ENCODE measurements at places on chromosomes 5 and 9.
A peak's percentile ranks its signal among the peaks of the same experiment; 100 is the strongest.

- DNase-seq: no peak
Observed at GRCh38 chr5:60490597-60491166, 209.3 kb downstream of the DEPDC1B start.

DNA sequence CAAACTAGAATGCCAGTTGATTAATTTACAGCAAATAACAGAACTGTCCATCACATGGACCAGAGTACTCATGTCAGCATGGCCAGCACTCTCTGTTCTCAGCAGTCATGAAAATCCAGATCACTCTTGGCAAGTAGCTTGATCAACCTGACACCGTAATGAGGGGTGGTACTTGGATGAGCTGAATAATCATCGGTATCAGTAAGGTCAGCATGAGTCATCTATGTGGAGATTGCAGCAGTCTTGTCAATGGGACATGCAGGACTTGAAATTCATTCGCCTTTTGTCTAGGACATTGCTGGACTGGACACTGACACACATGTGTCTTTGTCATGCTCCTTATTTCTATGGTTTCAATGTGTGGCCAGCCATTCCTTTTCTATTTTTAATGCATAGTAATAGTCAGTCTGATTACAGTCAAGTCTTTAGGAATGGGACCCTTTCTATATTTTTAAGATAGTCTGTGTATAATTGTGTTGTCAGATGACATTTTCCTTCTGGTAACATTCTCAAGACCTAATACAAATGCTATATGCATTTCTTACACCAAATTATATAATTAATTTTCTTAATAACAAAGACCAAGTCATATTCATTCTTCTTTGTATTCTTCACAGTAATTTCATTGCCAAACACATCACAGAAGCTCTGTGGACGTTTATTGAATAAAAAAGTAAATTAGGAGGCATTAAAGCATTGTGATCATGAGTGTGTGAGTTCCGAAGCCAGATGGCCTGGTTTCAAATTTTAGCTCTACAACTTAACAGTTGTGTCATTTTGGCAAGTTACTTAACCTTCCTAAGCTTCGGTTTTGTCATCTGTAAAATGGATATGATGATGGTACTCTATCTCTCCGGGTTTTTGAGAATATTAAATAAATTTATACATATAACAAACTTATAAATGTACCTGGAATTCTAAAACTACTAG, 57.4 kb downstream of the ADAMTSL1 start:
- DNase-seq: no peak

- DNase-seq: peak; percentile 58
Observed at GRCh38 chr5:87300744-87301143, 33.1 kb downstream of the RASA1 start.

DNA sequence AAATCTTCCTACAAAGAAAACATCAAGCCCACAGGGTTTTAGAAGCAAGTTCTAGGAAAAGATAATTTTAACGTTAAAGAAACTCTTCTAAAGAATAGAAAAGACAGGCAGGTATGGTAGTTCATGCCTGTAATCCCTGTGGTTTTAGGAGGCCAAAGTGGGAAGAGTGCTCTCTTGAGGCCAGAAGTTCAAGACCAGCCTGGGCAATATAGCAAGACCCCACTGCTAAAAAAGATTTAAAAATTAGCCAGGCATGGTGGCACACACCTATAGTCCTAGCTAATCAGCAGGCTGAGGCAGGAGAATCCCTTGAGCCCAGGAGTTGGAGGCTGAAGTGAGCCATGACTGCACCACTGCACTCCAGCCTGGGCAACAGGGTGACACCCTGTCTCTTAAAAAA, 193.3 kb downstream of the MLLT3 start:
- DNase-seq: no peak

DNA sequence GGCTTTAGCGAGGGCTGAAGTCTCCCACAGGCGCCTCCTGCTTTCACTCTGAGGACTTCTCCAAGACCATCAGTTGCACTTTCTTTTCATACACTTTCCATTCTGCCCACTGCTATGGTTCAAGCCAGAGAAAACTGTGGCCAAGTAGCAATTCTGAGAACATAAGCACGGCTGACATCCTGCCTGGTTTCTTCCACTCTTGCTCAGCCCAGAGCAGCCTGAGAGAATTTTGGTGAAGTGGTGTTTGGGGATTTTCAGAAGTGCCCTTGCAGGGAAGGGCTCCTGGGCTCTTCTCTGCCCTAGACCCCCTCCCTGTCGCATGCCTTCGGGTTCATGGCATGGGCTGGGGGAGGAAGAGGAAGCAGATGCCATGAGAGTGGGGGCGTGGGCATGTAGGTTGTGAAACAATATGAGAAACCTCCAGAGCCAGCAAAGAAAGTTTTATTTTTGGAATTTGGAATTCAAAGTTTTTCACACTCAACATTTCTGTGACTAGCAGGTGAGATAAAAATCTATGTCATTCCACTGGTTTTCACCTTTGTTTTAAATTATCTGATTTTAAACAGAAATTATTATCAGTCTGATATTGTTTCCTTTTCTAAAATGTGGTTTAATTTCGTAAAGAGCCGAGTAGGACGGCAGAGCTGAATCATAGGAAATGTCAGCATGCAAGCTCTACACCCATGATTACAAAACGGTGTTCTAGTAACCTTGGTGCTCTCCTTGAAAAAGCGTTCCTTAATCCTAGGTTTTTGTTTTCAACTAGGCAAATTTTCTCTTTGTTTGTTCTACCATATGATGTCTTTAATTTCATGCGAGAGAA, 27.8 kb upstream of the TNFSF8 start:
- DNase-seq: peak; percentile 62

- DNase-seq: no peak
Observed at GRCh38 chr5:125034331-125034730, 287.9 kb upstream of the ZNF608 start.

DNA sequence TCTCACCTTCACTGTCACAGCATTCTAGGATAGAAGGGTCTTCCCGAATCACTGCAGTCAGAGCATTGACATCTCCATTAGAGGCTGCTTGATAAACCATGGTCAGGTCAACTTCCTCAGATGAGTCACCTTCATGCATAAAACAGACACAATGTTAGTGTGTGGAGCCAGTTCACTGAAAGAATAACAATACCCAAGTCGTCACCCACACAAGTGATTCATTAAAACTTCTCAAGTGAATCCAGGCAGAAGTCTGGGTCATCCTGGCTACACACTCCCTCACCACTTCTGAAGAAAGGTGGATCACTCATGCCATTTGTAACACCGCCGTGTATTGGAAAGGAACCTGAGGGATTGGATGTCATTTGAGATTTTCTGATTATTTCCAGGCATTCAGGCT, 49.6 kb downstream of the ANKRD55 start:
- DNase-seq: no peak

GRCh38 chr9:109118808-109119438, 824 bp downstream of the TMEM245 start:
- DNase-seq: no peak

GRCh38 chr5:44632344-44632743, 176.4 kb upstream of the MRPS30 start:
- no peak for DNase-seq

- no peak for DNase-seq
Observed at GRCh38 chr5:94021246-94021645, 279.8 kb upstream of the POU5F2 start.

- no peak for DNase-seq
Observed at GRCh38 chr5:72749362-72749997, 67.0 kb upstream of the TNPO1 start.

GRCh38 chr9:121289026-121289771, 21.2 kb downstream of the GSN start:
- no peak for DNase-seq

GRCh38 chr9:36928670-36929349, 105.3 kb downstream of the PAX5 start:
- peak; percentile 75 for DNase-seq

DNA sequence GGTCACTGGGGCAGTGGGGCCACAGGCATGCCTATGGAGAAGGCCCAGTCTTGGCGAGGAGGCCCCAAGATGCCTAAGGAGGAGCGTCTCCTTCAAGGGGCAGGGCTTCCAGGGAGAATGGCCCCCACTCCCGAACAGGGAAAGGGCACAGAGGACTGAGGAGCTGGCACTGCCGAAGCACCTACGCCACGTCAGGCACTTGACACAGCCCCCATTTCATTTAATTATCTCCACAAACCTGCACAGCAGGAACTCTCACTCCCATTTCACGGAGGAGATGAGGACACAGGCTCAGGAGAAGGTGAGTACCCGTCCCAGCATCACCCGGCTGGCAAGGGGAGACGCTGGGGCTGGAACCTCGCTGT, 26.0 kb downstream of the EGR1 start:
- no peak for DNase-seq

- no peak for DNase-seq
Observed at GRCh38 chr5:71482132-71482531, 26.7 kb downstream of the BDP1 start.

DNA sequence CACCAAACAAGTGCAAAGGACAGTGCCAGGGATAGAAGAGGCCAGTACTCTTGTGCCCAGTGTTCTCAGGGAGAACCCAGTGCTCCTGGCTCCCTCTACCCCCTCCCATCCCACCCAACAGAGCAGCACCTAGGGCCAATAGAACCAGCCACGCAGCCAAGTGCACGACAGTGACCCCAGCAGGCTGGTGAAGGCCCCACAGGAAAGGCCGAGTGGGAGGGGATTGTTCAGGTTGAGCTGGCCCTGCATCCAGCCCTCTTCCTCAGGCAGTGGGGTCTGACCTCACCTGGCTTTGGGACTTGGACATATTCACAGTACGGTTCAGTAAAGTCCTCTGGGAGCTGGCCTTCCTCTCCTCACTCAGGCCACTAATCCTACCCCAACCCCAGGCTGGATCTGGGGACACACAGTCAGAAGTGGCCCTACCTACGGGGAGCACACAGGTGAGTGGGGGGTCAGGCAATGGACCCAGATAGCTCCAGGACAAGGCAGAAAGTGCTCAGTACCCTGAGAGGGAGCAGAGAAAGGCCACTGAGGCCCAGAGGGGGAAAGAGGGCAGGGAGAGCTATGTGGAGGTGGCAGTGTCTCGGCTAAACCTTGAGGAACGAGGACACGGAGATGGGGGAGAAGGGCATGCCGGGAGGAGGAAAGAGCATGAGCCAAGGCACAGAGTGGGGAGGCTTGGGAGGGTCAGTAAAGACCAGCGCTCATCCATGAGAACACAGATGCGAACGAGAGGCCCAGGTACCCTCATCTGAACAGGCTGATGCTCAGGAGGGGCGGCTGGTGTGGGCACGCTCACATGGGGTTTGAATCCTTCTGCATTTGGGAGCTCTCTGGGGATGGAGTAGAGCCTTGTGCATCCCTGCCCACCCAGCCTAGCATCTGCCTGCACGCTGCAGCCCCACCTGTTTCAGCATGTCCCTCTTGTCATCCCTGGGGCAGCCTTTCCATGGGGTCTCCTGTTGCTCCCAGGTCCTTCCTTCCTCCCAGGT, 25.6 kb downstream of the POLR1E start:
- no peak for DNase-seq

- DNase-seq: no peak
Observed at GRCh38 chr9:16386007-16386826, 484.3 kb downstream of the BNC2 start.

DNA sequence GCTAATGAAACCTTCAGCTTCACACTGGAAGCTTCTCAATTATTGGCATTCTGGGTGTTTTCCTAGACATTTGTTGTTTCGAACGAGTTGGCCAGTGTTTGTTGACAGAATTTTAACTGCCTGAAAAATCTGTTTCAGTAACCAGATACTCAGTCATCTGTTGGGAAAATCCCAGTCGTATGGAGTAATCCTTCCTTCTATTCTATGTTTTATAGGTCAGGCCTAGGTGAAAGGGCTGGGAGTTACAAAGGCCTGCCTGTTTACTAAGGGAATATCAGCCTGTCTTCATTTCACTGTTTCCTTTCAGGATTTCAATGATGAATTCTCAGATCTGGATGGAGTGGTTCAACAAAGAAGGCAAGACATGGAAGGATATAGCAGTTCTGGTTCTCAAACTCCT, 59.9 kb downstream of the GRAMD2B start:
- DNase-seq: no peak

GRCh38 chr5:83474991-83475390, 3.4 kb downstream of the VCAN start:
- no peak for DNase-seq

DNA sequence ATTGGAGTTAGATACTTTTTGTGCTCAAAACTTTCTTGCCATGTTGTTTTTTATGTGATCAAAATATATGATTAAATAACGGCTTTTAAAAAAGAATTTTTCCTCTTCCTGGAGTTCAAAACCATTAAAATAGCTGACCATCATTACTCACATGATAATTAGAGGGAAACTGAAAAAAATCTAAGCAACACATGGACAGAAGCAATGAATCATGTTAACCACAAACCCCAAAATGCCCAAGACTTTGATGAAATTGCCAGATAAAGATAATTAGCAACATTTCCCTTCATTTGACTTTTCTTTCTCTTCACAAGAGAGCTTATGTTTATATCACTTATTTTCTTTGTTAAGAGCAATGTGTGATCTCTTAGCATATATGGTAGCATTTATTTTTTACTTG, 1294.2 kb downstream of the EFNA5 start:
- no peak for DNase-seq

DNA sequence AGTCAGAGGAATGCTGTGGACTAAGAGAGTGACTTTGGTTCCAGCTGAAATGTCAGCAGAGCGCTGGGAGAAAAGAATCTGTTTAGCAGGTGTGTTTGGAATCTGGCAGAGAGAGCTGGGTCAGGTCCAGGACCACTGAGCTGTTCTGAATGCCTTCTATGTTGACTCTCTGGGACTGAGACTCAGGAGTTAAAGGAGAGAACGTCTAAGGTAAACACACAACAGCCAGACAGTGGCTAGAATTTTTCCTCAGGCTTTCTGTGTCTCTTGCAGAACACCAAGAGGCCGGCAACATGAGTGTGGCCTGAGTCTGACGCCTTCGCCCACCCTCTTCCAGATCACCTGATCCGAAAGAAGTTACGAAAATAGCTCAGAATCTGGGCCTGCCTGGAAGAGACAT, 107.2 kb upstream of the ZNF462 start:
- DNase-seq: no peak
